ENCODE measurements at places on chromosomes 12 and 14.

- DNase-seq, result no peak
Observed at GRCh38 chr14:59483363-59483762, 845 bp downstream of the L3HYPDH start.

DNA sequence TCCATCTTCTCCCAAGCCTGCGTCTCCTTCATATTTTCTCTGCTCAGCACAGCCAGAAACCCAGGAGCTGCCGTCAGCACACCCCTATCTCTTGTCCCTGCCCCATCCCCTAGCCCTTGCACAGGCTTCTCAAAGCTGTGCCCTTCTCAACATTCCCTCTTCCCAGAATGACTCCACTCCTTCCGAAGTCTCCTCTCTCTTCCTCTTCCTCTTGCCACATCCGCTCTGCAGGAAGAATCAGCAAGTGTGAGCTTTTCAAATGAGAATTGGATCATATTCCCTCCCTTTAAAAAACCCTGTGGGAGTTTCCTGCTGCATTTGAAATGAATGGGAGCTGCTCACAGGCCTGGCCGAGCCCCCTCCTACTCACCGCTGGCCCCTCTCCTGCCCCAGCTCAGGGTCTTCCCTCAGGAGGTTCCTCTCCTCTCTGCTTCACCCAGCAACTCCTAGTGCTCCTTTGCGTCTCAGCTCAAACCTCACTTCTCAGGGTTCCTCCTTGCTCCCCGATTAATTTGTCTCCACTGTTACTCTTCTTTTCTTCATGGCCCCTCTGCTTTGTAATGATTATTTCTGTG lies 528.5 kb upstream of the CCDC196 start:
- no peak for DNase-seq

- DNase-seq, result no peak
Observed at GRCh38 chr12:104752881-104753280, 205.2 kb downstream of the SLC41A2 start.

DNA sequence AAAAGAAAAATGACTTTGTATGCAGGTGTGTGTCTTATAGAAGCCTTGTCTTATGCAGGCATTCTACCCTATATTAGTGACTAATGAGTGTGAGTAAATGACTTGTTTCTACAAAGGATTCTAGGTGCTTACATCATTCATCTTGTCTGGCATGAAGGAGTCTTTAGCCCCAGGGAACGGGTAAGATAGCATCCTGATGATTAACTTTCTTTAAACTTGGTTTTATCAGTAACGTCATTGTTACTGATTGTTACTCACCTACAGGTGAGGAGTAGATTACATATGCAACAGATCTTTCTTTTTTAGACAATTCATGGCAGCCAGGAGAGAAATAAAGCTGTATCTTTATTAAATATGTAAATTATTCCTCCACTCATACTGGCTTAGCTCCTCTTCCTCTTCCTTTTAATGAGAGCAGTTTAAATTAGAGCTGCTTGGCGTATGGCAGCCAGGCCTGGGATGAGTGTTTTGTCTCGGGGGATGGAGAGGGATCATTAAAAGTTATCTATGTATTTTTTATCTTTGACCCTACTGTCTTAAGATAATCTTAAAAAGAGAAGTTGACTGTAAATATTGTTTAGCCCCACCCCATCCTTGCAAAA lies 57.2 kb upstream of the ATP2A2 start:
- no peak for DNase-seq

DNA sequence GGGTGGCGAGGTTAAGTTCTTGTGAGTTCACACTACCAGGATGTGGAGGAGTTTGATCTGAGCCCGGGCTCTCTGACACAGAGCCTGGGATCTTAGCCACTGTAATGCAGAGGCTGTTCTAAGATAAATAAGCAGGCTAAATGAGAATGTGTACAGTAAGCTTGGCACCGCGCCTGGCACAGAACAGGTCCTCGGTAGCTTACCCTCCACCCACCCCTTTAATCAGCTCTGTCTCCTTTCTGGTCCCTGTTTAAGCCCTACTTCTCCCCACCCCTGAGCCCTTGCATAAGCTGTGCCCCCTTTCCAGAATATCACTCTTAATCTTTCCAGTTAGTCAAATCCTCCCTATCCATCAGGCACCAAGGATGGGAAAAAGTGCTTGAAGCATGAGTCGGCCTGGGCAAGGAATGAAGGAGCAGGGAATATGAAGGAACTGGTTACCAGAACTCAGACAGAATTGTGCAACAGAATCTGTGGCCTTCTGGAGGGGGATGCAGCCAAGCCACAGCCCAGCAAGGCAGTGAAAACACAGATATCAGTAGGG lies 32.8 kb upstream of the CMKLR1 start:
- no peak for DNase-seq

- no peak for DNase-seq
Observed at GRCh38 chr14:52110441-52111086, 41.7 kb upstream of the NID2 start.

- no peak for DNase-seq
Observed at GRCh38 chr12:96811083-96811482, 96.0 kb upstream of the NEDD1 start.

DNA sequence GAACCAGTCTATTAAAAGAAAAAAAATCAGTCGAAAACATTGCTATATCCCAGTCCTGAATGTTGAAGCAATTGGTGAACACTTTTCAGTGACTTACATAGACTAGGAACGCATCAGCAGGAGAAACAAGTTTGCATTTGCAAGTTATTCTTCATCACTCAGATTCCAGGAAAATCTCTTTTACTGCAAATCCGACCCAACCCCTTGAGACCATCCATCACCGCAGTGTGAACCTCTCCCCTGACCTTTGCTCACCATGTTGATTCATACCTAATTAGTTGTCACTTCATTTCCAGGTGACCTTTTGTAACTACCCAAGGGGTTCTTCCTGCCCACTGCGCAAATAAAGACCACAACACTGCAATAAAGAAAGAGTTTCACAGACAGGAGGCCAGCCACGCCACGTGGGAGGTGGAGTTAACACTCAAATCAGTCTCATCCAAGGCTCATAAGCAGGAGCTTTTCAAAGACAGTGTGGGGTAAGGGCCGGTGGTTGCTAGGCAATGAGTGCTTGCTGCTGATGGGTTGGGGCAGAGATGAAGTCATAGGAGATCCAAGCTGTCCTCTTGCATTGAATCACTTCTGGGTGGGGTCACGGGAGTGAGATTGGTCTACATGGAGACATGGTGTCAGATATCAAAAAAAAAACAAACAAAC lies 241.3 kb upstream of the TMEM132C start:
- no peak for DNase-seq

DNA sequence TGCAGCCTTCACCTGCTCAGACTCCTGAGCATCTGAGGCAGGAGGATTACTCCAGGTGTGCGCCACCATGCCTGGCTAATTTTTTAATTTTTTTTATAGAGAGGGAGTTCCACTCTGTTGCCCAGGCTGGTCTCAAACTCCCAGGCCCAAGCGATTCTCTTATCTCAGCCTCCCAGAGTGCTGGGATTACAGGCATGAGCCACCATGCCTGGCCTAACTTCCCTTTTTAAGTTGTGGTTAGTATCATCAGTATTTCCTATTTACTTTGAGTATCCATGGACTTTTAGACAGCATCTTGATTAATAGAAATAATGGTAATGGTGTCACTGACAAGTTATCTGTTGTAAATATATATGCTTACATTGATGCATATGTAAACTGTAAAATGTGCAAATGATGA lies 116.9 kb downstream of the FGD4 start:
- DNase-seq, result no peak

GRCh38 chr12:32983968-32984367 lies 87.4 kb upstream of the PKP2 start:
- no peak for DNase-seq

- DNase-seq, result no peak
Observed at GRCh38 chr14:64191756-64192155, 102.4 kb downstream of the ESR2 start.

GRCh38 chr12:57474430-57474829 lies 5.2 kb downstream of the ARHGAP9 start:
- DNase-seq, result no peak

DNA sequence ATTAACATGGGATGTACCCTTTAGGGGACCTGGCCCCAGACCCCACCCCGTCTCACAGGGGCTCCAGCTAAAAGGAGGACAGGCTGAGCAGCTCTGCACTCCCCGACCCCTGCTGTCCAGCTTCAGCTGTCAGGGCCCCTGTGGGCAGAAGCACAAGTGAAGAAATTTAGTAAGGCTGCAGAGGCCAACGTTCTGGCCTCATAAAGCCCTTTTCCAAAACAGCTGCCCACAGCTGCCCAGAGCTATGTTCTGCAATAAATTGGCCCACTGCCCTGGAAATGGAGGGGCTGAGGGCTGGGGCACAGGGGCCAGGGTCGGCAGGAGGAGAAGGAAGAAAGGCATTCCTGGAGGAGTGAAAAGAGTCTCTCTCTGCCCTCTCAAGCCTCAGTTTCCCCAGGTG lies 357.1 kb downstream of the BCL11B start:
- no peak for DNase-seq

DNA sequence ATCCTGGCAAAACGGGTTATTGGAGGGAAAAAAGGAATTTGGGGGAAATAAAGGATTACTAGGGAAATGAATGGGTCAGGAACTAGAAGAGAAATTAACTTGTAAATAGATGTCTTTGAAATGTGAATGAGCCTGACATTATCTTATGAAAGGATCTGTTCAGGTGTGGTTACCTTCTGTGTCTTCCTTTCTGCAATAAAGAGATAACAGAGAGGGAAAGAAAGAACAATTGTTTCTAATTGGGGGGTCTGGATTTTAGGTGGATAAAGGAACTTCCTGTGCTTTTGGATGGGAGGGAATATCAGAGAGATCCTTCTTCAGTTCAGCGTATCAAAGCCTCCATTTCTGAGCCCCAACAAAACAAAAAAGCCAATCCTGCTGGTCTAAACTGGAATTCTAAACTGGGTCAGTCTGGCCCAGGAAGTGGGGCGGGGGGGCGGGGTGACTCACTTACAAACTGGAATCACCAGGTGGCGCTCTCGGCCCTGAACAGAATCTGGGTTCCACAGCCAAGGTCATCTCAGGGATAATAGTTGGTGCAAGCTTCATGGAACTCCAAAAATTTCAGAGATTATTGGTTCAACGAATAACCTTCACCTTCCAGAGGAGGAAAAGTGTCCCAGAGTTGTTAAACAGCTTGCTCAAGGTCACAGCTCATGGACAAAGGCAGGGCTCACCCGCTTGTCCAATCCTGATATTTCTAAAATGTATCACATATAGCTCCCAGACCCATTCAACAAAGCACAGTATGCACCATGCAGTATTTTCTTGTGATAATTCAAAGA lies 15.2 kb upstream of the PEBP1 start:
- DNase-seq, result peak; percentile 68

GRCh38 chr14:103849151-103849886 lies 1.9 kb upstream of the PPP1R13B start:
- no peak for DNase-seq

GRCh38 chr14:100079726-100080005 lies 14.4 kb downstream of the EVL start:
- DNase-seq, result no peak

- DNase-seq, result no peak
Observed at GRCh38 chr14:93788543-93789227, 400 bp upstream of the PRIMA1 start.

DNA sequence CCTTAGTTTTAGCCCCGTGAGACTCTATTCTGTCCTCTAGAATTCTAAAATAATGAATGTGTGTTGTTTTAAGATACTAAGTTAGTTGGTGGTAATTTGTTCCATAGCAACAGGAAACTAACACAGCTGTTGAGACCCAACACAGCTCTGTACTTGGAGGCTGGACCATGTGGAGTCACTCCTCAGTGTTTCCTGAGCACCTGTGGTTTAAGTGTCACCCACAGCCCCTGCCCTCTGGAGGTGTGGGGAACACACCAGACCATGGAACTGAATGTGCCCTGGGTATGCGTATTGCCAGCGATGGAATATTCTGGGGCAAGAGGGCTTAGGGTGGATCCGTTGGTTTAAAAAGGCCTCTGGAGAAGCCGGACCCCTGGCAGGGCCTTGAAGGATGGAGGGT lies 16.6 kb upstream of the GPR68 start:
- DNase-seq, result no peak

DNA sequence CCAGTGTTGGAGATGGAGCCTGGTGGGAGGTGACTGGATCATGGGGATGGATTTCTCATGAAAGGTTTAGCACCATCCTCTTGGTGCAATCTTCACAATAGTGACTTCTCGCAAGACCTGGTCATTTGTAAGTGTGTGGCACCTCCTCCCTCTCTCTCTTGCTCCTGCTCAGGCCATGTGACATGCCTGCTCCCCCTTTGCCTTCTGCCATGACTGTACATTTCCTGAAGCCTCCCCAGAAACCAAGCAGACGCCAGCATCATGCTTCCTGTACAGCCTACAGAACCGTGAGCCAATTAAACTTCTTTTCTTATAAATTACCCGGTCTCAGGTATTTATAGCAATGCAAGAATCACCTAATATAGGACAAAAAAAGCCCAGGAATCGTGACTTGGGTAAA lies 171.0 kb upstream of the FOXN3 start:
- DNase-seq, result no peak

- no peak for DNase-seq
Observed at GRCh38 chr12:93702707-93703315, 25.6 kb downstream of the CRADD start.

- no peak for DNase-seq
Observed at GRCh38 chr12:6321905-6322304, 11.4 kb downstream of the PLEKHG6 start.

GRCh38 chr12:19410629-19411185 lies 28.6 kb upstream of the AEBP2 start:
- no peak for DNase-seq

GRCh38 chr12:126616441-126616840 lies 1551.2 kb downstream of the AACS start:
- no peak for DNase-seq

DNA sequence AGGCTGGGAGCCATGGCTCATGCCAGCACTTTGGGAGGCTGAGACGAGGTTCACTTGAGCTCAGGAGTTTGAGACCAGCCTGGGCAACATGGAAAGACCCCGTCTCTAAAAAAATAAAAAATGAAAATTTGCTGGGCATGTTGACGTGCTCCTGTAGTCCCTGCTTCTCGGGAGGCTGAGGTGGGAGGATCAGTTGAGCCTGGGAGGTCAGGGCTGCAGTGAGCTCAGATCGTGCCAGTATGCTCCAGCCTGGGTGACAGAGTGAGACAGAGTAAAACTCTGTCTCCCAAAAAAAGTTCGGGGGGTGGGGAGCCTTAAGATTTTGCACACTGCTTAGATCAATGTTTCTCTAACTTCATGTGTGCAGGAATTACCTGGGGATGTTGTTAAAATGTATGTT lies 30.9 kb downstream of the ATP2A2 start:
- no peak for DNase-seq

DNA sequence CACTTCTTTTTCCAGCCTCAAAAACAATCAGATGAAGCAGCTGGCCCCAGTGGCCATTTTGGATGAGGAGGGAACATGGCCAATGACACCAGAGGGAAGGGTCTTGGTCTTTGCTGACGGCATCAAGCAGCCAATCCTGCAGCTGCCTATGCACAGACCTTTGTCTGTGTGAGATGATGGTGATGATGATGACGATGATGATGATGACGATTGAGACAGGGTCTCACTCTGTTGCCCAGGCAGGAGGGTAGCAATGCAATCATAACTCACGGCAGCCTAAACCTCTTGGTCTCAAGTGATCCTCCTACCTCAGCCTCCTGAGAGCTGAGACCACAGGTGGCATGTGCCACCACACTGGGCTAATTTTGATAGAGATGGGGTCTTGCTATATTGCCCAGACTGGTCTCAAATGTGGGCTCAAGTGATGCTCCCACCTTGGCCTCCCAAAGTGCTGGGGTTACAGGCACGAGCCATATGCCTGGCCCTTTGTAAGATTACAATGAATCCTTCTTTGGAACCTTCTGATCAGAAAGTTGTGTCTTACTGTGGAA lies 26.5 kb upstream of the NCOR2 start:
- DNase-seq, result no peak
